ENCODE measurements at places on chromosomes 4 and X. TPM values are rescaled to one million over a fixed set of nuclear protein-coding genes. Genes with fewer than 3 reads are reported as not detected.

Gene RIBC1
- total RNA-seq: 2.1 TPM

Gene ADH1C
- 50.1 TPM for total RNA-seq

Gene KLHL4
- 2.1 TPM for total RNA-seq

Gene LPAR4
- total RNA-seq: 0.59 TPM

Gene ANK2
- 36.7 TPM for total RNA-seq

Gene HSFX4
- total RNA-seq: not detected

Gene TBX22
- not detected for total RNA-seq

DNA sequence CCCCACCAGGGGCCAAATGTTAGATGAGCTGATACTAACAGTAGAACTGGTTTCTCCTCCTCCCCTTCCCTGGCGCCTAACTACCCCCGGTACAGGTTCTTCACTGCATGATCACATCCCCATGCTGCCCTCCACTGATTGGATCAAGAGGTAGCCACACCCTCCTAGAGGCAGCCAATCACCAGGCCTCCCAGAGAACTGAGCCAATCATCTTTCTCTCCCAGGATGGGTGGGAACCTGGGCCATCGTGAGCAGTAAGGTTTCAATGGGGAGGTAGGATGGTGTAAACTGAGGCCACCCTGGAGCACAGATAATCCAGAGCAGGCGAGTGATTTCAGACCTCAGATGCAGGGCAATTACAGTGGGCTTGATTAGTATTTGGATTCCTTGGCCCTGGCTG, 64.2 kb downstream of the PPP2R2C start:
- no peak for DNase-seq

DNA sequence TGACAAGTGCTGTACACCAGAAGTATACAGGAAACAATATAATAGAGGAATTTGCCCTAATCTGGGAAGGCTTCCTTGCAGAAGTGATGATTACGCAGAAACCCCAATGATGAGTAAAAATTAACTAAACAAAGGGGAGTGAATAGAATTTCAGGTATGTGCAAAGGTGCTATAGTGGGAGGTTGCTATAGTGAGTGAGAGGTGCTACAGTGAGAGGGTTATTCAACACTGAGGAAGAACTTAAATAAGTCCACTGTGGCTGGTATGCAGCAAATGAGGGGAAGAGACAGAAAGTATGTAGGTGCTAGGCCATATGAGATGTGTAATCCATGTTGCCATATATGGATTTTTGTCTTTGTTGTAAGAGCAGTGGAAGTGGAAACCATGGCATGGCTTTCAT, 69.5 kb downstream of the TRIM2 start:
- DNase-seq: no peak

GRCh38 chr4:56077676-56078075, 128.9 kb downstream of the CEP135 start:
- no peak for DNase-seq

DNA sequence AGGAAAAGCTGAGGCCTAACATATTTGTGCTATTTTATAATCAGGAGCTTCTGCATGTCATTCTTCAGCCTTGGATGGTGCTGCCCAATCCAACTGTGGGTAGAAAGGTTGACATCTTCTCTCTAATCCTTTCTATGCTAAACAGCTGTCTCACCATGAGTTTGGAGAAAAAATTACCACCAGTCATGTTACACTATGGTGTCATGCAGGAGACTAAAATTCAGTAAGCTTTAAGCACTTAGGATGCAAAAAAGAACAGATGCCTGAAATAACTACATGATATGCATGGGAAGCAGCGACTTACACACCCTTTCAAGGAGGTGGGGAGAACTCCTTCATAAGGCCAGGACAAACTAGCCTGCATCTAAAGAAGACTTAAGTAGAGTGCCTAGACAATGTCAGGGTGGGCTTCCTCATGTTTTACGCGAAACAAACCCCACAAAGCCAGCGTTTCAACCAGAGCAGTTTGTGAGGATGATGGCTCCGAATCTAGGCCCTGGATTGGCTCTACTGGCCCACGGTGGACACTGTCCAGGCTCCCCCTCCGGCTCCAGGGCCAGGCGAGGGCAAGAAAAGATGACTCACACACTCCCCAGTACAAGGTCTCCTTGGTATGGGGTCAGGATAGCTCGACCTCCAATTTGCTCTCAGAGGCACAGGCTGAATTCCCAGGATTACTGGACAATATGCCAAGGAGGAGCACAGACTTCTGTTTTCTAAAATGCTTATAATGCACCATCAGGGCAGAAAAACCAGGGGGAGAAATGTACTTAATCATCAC, 45.1 kb downstream of the STX18 start:
- no peak for DNase-seq

GRCh38 chr4:176910646-176911045, 117.9 kb upstream of the VEGFC start:
- no peak for DNase-seq

DNA sequence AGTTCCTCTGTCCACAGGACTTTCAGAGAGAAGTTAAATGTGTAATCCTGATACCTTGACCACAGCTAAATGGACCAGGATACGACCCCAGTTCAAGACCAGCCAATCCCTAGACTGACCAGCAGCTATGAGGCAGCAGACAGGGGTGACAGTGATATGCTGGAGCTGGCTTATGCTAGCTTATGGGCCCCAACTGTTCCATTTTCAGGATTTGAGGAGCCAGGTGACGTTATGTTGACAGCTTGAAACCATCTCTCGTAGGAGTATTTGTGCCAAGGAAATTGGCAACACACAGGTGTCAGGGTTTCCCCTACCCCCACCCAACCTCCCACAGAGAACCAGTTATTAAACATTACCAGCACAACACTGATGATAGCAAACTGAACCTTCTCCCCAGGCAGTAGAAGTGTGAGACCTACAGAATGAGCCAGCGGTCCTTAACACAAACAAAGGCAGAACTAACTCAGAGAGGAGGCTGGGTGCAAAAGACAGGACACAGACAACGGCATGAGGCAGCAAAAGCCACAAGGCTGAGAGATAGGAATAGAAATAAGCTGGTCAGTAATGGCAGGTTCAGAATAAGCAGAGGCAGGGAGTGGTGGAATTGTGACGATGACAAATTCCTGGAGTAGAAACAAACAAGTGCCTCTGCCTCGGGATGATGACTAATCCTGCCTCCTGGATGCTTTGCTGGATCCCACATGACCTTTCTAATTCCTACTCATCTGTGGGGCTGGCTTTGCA, 85.6 kb upstream of the CPEB2 start:
- DNase-seq: no peak

GRCh38 chrX:22357621-22358020, 84.9 kb downstream of the CBLL2 start:
- no peak for DNase-seq

DNA sequence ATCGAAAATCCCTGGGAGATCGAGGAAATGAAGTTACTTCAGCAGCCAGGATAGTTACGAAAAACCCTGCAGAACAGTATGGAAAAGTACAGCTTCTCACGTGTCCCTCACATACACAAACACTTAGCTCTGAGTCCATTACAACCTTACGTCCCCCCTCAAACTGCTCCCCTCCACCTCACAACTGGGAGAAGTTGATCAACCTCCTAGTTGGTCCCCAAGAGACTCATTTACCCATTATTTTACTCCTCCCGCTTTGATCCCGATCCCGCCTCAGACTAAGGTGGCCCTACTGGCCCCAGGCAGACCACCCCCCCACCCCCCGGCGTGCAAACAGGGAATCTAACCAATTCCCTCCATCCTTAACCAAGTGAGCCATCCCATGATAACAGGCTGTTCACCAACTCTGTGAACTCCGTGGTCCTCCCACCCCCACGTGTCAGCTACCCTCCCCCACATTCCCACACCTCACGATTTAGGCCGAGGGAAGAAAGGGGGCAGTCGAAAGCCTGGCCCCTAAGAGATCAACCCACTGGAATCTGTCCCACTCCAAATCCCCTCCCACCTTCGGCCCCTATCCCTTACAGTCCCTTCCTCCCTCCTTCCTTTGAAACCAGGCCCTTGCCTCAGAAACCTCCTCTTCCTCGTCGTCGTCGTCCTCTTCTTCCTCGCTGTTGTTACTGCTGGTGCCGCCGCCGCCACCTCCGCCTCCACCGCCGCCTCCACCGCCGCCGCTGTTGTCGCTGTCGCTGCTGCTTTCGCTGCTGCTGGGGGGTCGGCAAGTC, 755 bp downstream of the ANKRD17 start:
- DNase-seq: no peak

GRCh38 chrX:4005281-4005680, 291.8 kb upstream of the PRKX start:
- no peak for DNase-seq

DNA sequence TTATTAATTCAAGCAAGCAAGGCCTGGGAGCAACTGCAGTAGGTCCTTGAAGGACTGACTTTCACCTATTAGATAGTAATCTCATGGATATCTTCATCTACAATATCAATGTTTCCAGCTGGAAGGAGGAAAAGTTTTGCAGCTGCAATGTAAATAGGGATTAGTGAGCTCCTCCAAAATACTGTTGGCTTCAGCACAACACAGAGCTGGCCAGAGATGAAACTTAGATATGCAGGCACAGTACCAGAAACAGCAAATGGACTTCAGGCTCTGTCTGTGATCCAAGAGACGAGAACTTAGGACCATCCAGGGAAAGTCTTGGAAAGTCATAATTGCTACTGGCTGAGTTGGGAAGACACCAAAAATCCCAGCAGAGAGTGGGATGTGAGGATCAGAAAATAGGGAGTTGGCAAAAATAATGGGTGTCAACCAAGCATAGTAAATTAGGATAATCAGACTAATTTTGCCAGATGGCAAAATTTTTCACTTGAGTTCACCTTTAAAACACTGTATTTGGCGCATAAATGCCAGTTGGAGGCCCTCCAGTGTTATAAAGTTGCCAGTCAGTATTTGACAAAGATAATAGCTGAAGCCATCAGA, 57.5 kb downstream of the PARM1 start:
- DNase-seq: no peak

DNA sequence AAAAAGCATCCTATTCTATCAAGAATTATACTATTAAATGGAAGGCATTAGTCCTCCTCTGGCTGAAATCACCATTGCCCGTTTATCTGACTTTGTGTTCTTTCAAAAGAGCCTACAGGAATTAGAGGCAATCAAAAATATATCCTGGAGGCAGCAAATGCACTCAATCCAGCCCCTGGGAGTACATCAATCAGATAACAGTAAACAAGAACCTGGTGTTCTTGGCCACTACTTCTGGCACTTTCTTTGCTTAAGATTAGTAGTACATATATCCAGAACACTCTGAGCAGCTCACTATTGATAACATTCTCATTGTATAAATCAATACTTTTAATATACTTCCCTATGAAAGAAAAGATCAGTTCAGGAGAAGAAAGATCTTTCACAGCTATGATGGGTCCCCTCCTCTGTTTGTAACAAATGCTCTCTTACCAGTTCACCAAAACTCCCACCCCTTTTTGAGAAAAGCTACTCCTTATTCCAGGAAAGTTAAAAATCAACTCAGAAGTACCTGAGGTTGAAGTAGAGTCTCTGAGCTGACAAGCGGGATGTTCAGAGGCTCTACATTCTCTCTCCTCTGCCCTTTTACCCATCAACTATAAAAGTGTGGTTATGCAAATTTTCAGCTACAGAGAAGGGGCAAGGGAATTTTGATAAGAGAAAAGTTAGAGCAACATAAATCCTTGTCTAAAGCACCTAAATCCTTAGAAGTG, 176.0 kb downstream of the COX18 start:
- no peak for DNase-seq

DNA sequence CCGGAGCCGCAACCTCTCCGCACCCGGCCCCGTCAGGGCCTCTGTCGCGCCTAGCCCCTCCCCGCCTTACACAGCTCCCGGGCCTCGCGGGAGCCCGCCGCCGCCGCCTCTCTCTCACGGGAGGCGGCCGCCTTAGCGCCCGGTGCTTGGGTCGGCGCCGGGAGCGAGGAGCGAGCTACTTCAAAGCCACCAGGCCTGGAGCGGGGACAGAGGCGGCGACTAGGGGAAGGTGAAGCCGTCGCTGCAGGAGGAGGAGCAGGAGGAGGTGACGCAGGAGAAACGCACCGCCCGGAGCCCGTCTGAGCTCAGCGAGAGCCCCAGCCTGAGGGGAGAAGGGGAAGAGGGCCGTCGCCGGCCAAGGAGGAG, 250 bp downstream of the USP9X start:
- DNase-seq: peak; percentile 52

- no peak for DNase-seq
These were observed 570.4 kb upstream of the DIPK2B start for GRCh38 chrX:45771114-45771513.

GRCh38 chr4:96354036-96354712, 514.3 kb downstream of the PDHA2 start:
- DNase-seq: no peak

GRCh38 chrX:99242001-99242400, 1168.1 kb downstream of the PCDH19 start:
- no peak for DNase-seq

DNA sequence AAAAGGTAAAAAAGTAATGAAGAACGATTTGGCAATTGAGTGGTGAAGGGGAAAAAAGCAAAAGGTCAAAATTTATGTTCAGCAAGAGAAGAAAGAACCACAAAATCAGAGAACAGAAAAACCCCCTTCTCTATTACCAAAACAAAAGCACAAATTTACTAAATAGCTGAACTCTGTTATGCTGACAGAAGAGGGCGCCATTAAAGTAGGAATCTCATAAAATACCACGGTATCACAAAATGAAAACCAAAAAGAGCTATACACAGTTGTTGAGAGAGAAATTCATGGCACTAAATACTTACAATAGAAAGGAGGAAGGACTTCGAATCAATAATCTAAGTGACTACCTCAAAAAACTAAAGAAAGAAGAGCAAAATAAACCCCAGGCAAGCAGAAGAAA, 69.6 kb upstream of the CXorf66 start:
- DNase-seq: no peak

GRCh38 chr4:74873545-74874301, 59.2 kb upstream of the PARM1 start:
- DNase-seq: no peak

- no peak for DNase-seq
These were observed 12.9 kb downstream of the GPRIN3 start for GRCh38 chr4:89294573-89295269.

- DNase-seq: no peak
These were observed 141.1 kb downstream of the MOSPD2 start for GRCh38 chrX:15014281-15014680.

DNA sequence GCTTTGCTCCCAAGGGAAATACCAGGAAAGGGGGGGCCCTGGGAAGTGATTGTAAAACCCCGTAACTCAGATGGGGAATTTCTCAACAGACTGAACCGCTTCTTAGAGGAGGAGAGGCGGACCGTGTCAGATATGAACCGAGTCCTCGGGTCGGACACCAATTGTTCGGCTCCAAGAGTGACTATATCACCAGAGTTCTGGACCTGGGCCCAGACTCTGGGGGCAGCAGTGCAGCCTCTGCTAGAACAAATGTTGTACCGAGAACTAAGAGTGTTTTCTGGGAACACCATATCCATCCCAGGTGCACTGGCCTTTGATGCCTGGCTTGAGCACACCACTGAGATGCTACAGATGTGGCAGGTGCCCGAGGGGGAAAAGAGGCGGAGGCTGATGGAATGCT, 1.0 kb downstream of the PNMA3 start:
- no peak for DNase-seq

DNA sequence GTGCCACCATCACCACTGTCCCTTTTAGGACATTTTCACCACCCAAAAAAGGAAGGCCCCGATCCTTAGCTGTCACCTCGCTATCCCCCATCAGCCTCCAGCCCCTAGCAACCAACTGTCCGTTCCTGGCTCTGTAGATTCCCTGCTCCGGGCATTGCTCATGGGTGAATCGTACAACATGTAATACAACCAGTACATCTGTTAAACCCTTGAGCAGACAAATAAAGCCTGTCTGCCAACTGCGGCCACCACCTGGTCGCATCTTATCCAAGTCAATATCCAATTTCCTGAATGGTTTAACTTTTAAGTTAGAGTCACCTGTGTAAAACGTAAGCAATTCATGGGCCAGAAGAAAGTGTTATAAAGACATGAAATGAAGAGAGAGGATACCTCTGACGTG, 251.9 kb downstream of the AFAP1 start:
- DNase-seq: no peak
